ENCODE measurements at places on chromosomes 1 and 21.

DNA sequence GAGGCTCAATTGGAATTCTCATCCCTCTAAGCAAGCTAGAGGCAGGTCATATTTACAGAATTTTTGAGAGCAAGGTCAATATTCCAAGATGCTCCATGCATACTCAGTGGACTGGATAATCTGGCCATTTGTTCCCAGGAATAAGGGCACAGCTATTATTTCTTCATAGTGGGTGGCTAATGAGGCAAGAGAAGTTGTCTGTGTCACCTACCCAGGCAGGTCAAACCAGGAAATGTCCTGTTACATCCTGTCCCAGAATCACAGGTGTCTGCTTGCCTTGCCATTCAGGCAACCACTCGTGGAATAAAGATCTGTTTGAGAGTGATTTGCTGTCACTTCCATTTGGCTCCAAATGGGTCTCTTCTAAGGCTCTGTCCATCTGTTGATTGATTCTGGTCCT lies 85.2 kb upstream of the ZP4 start:
- no peak for DNase-seq

DNA sequence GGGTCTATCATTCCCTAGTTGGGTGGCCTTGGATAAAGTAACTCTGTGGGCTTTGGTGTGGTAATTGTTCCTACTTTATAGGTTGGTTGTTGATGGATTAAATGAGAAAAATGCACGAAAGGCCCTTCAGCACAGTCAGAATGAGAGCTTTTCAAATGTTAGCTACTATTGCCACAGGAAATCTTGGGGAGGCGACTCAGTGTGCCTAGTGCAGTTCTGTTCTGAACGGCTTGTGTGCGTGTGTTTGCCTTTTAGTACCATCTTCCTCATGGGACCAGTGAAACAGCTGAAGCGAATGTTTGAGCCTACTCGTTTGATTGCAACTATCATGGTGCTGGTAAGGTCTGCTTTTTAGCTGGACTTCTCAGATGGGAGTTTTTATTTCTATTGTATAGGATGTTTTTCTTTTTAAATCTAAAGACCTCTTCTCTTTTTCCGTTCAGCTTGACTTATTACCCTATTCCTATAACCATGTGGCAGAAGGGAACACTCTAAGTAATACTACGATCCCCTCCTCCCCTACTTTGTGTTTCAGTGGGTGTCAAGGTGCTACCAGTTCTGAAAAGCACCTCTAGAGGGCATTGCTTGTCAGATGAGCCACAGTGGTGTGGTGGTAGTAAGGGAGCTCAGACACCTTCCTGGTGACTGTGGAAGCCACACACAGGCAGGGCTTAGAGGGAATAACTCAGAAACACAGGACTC lies 9.2 kb downstream of the SFT2D2 start:
- DNase-seq, result no peak

DNA sequence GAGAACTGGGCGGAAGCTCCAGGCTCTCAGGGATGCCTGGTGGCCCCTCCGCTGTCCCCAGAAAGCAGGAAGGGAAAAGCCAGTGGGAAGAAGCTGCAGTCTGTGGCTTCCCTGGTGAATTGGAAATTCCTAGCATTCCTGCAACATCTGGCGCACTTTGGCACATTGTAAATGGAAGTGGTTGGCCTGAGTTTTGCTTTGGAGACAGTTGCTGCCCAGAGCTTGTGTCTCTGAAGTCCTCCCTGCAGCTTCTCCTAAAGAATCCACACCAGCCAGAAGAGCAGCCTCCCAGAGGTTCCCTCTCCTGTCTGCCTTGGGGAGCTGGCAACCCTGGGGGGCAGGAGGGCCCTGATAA lies 48.2 kb downstream of the ARHGEF10L start:
- no peak for DNase-seq

- no peak for DNase-seq
Measured at GRCh38 chr1:228393268-228393701, 13.3 kb downstream of the TRIM11 start.

GRCh38 chr1:36134505-36135329 lies 9.7 kb upstream of the COL8A2 start:
- no peak for DNase-seq

DNA sequence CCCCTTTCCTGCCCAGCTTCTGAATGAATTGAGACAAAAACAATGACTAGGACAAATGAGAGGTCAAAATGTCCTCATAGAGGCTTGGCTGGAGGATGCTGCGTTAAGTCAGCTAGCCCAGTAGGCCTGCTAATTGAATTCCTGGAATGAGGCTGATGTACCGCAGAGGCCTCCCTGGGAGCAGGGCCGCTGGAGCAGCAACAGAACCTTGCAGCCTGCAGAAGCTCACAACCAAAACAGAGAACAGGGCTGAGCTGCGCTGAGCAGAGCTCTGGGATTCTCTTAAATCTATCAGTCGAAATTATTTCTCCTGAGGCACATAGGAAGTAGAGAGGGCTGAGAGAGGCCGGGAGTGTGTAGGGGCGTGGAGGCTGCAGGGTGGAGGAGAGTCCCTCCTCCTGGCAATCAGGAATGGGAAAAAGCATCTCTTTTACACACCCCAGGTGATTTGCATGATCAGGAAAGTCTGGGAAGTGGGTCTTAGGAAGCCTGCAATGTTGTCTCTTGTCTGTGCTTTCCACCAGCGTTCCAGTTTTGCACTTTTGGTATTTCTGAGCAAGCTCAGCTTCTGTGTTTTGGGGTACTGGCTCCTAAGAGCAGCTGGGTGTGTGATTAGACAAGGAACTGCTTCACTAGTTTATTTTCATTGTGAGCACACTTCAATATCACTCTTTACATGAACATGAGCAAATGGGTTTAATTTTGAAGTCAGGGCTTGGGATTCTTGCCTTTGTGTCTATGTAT lies 66.5 kb downstream of the RYR2 start:
- no peak for DNase-seq

GRCh38 chr1:181131255-181131941 lies 42.9 kb downstream of the IER5 start:
- DNase-seq, result no peak

- no peak for DNase-seq
Measured at GRCh38 chr1:181711820-181712219, 228.5 kb downstream of the CACNA1E start.

GRCh38 chr1:232213928-232214327 lies 416.0 kb downstream of the SIPA1L2 start:
- no peak for DNase-seq

- no peak for DNase-seq
Measured at GRCh38 chr1:110672001-110672752, 2.6 kb downstream of the KCNA3 start.

- no peak for DNase-seq
Measured at GRCh38 chr1:181120924-181121323, 32.4 kb downstream of the IER5 start.

- no peak for DNase-seq
Measured at GRCh38 chr1:233480198-233480597, 133.7 kb upstream of the KCNK1 start.

DNA sequence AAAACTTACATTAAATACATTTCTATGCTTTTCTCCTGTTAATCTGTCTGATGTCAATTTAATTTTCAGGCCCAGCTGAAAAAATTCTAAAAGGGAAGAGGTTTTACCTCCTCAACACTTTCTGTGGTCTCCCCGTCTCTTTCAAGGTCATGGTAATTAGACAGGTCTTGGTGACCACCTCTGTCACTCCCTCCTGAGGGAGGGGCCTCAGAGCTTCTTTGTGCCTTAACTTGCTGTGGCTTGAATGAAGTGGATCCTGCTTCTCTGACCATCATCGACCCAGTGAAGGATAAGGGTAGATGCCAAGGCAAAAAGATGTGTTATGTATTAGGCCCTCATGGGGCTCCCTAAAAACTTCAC lies 40.8 kb upstream of the OSBPL9 start:
- no peak for DNase-seq

GRCh38 chr1:47759936-47760629 lies 237.1 kb downstream of the TRABD2B start:
- DNase-seq, result no peak

DNA sequence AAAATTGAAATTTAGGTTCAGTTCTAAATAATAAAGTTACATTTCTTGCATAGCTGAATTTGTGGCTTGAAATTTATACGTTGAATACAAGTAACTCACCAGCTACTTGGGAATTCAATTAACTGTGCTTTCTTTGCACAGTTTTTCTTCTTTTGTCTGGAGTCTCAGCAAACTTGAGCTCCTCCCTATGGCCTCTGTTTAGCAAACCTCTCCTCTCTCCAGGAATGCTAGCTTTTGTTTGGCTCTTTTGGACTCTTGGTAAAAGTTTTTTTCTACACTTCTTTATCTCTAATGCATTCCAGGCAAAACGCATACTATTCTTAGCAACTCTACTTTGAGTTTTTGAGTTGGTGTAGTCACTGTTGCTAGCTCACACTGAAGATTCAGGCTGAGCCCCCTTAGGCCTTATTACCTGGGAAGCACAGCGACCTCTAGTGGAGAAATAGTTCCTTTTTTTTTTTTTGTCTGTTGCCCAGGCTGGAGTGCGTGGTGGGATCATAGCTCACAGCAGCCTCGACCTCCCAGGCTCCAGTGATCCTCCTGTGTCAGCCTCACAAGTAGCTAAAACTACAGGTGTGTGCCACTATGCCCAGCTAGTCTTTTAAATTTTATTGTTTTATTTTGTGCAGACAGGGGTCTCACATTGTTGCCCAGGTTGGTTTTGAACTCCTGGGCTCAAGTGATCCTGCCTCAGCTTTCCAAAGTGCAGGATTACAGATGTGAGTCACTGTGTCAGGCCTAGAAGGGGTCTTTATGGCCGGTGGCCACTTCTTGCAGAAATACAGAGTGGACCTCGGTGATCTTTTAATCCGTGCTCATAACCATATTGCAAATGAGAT lies 61.7 kb downstream of the CASQ2 start:
- no peak for DNase-seq

DNA sequence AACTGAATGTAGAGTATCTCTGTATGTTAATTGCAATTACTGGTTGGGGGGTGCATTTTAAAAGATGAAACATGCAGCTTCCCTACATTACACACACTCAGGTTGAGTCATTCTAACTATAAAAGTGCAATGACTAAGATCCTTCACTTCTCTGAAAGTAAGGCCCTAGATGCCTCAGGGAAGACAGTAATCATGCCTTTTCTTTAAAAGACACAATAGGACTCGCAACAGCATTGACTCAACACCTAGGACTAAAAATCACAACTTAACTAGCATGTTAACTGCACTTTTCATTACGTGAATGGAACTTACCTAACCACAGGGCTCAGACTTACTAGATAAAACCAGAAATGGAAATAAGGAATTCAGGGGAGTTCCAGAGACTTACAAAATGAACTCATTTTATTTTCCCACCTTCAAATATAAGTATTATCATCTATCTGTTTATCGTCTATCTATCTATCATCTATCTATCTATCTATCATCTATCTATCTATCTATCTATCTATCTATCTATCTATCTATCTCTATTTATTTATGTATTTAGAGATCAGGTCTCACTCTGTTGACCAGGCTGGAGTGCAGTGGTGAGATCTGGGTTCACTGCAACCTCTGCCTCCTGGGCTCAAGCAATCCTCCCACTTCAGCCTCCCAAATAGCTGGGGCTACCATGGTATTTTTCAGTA lies 47.8 kb downstream of the CHML start:
- DNase-seq, result no peak

DNA sequence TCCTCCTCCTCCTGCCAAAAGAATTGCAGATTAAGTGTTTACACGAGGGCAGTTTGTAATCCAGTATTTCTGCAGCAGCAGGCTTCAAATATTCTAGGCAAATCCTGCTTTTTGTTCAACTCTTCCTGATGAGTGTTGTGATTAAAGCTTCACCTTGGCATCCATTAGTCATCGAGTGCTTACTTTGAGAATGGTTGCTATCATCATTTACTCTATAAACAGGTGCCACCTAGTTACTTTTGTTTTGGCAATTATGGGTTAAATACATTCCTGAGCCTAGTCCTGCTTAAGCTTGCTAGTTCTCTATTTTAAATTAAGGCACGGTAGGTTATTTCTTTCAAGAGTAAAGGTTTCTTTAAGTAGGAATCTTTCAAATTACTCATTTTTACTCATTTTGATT lies 20.3 kb downstream of the PDC start:
- no peak for DNase-seq

GRCh38 chr21:26874347-26874746 lies 29.1 kb upstream of the ADAMTS1 start:
- no peak for DNase-seq

DNA sequence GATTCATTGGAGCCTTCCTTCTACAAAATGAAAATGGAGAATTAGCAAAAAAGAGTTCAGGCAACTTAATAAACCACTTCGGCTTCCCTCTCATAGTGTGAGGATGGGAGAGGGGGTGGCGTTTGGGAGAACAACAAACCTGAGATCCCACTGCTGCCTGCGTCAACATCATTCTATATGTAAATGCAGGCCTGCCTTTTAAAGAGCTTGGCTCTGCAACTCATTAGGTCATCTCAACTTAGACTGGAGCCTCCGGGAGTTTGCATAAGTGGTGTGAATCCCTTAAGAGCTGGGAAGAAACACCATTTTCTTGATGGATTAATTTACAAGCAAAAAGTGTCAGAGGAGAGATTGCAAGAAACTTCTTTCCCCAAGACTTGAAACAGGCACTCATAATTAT lies 127.6 kb upstream of the DAB1 start:
- DNase-seq, result no peak

DNA sequence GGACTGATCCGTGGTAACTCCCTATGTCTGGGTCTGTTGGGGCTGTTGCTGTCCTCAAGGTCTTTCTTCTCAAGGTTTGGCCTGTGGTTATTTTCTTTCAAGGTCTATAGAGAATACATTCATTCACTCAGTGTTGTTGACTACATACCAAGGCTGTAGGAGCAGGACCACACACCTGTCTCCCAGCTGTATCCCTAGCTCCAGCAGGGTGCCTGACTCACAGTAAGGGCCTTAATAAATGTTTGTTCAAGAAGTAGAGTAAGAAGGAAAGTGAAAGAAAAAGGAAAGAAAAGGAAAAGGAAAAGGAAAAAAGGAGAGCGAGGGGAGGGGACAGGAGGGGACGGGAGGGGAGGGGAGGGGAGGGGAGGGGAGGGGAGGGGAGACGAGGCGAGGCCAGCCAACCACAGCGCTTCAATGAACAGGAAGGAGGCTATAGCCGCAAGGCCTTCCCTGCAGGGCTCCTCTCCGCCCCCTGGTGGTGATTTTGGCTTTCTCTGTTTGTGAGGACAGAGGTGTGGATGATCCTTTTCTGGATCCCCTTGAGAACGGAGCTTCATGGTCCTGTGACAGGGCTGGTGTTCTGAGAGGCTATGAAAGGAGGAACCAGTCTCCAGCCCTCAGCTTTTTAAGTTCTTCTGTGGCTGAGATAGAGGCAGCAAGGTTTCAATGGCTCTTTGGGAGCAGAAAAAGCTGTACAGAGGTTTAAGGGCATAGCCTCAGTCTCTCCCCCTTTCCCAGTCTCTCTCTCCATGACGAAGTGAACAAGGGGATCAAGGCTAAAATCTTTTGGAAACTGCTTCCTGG lies 30.6 kb upstream of the LCE5A start:
- DNase-seq, result no peak

- no peak for DNase-seq
Measured at GRCh38 chr21:45322231-45322959, 34.7 kb upstream of the POFUT2 start.

DNA sequence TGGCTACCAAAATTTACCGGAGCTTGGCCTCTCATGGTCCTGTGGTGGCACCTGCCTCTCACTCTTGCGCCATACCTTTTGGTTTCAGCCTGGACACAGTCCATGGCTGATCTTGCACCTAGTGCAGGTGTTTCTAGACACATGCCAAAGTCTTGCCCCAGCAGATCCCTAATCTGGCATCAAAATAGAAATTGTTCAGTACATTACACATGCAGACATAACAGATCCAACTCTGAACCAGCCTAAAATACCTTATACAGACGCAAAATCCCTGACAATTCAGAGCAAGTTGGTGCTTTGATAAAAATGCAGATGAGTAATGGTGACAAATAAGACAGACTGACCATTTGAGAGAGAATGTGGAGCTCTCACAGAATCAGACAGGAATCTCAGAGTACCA lies 44.1 kb downstream of the NGF start:
- DNase-seq, result no peak

- no peak for DNase-seq
Measured at GRCh38 chr1:20052386-20052785, 17.6 kb upstream of the PLA2G5 start.

Data from cortex of kidney (tissue), 1 donor.